ENCODE measurements at places on chromosomes 13 and 19.

DNA sequence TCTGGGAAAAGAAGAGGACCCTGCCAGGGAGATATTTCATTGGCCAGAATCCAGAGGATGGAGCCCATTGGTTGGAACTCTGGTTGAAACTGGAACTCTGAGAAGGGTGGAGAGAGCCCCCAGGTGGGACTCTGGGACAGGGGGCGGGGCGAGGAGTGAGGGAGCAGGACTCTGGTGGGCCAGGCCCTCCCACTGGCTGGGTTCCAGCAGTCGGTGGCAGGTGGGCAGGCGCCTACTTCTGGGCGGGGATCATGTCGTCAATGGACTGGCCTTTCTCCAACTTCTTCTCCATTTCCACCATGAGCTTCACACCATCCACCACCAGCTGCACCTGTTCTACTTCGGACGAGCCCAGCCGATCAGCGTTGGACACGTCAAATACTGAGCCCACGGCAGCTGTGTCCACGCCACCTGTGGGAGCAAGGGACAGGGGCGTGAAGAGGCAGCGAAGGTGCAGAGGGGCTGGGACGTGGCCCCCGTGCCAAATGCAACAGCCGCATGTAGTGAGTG, 16.1 kb downstream of the CKM start:
- peak; percentile 67 for DNase-seq

GRCh38 chr13:78607409-78608251, 4.3 kb upstream of the POU4F1 start:
- no peak for DNase-seq

DNA sequence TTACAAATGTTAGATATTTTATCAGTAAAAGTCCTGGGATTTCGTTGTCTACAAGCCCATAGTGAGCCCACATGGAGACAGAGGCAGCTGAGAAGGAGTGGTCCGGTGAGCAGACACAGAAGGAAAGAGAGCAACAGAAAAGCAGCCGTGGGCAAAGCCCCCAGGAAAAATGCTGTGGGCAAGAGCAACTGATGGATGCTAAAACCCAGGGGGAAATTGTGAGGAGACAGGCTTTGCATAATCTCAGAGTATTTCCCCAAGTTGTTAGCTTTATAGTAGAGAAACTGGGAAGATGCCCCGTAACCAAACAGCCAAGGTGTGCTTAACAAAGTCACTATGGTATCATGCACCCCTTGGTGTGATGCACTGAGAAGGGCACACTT, 35.1 kb downstream of the GJA3 start:
- DNase-seq: no peak

DNA sequence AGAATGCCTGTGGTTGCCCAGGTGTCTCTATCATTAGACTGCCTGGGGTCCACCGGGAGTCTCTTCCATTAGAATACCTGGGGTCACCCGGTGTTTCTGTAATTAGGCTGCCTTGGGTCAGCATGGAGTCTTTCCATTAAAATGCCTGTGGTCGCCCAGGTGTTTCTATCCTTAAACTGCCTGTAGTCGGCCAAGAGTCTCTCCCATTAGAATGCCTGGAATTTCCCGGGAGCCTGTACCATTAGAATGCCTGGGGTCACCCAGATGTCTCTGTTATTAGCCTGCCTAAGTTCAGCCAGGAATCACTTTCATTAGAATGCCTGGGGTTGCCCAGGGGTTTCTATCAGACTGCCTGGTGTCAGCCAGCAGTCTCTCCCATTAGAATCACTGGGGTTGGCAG, 1492.8 kb downstream of the UQCRFS1 start:
- DNase-seq: no peak

- no peak for DNase-seq
These were observed 432 bp downstream of the ZNF611 start for GRCh38 chr19:52734331-52734892.

GRCh38 chr19:41872775-41873647, 4.1 kb upstream of the CD79A start:
- DNase-seq: peak; percentile 71

GRCh38 chr19:13833330-13834243, 38.3 kb downstream of the ZSWIM4 start:
- peak; percentile 29 for DNase-seq

Data from NCI-H748 treated with DMSO at 0.1 percent for 48 hours (cell line).